ENCODE measurements at places on chromosomes 2 and 18. TPM values are rescaled to one million over a fixed set of nuclear protein-coding genes. Genes with fewer than 3 reads are reported as not detected.

Gene SAG
- total RNA-seq: not detected

Gene LIMS3
- 0.23 TPM for total RNA-seq

Gene ABCG5
- 0.14 TPM for total RNA-seq

Gene SP140
- not detected for total RNA-seq

Gene EMX1
- total RNA-seq: 0.81 TPM

Gene XDH
- total RNA-seq: 0.68 TPM

Gene GCG
- not detected for total RNA-seq

Gene EIF2AK3
- 13.7 TPM for total RNA-seq

Measured in Caki2 (cell line).